Body of pancreas (tissue), 4 donors: ENCODE measurements at places on chromosomes 3 and 15. TPM values are rescaled to one million over a fixed set of nuclear protein-coding genes. Genes with fewer than 3 reads are reported as not detected.

DNA sequence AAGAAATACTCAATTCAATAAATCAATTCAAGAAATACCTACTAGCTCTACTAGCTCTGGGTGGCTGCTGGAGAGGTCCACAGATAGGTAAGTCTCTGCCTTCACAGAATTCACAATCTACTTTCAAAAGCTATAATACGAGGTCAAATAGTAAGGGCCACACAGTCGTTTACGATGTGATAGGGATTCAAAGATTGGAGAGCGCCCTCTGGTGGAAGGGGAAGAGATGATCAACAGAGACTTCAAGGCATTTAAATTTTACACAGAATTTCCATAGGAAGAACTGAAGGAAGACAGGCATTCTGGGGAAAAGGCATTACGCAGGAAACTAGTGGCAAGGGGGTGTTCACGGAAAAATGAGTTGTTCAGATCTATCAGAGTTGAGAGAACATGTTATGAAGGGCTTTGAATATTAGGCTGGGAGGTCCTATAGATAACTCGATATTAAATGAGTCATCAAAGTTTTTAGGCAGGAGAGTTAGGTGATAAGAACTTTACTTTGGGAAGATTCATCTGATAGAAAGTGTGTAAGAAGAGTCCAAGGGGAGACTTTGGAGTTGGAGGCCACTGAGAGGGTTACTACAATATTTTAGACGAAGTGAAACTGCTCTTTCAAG lies 128.8 kb downstream of the FRMD5 start:
- no peak overlapping the region for H3K4me3 ChIP-seq
- DNase-seq = peak; percentile 73
- H3K27me3 ChIP-seq = no peaks in the 10 kb centered on the region
- H3K27ac ChIP-seq = no peak overlapping the region
- no peaks in the 10 kb centered on the region for H3K36me3 ChIP-seq
- H3K4me1 ChIP-seq = no peaks in the 10 kb centered on the region

- H3K4me1 ChIP-seq = peaks cover 18% of the 10 kb centered on the region
- H3K4me3 ChIP-seq = no peak overlapping the region
- no peak overlapping the region for H3K27ac ChIP-seq
- no peak for DNase-seq
- H3K27me3 ChIP-seq = no peaks in the 10 kb centered on the region
Measured at GRCh38 chr3:37094636-37095035, 79.7 kb downstream of the LRRFIP2 start.

DNA sequence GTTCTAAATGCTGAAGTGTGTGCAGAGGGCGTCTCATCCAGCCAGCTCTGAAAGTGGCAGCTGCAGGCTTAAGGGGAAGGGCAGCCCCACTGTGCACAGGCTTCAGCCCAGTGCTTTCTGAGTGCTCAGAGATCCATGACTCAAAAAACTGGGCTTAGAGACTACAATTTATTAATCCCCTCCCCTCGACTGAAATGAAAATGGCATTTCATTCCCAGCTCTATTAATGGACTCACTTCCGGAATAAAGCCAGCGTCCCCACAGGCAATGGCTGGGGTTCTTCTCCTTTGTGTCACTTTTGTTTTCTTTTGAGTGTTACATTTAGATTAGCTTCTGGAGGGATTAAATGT lies 55.5 kb upstream of the PLXNA1 start:
- no peaks in the 10 kb centered on the region for H3K36me3 ChIP-seq
- H3K27ac ChIP-seq = no peak overlapping the region
- H3K4me1 ChIP-seq = peaks cover 7% of the 10 kb centered on the region
- no peak overlapping the region for H3K4me3 ChIP-seq

DNA sequence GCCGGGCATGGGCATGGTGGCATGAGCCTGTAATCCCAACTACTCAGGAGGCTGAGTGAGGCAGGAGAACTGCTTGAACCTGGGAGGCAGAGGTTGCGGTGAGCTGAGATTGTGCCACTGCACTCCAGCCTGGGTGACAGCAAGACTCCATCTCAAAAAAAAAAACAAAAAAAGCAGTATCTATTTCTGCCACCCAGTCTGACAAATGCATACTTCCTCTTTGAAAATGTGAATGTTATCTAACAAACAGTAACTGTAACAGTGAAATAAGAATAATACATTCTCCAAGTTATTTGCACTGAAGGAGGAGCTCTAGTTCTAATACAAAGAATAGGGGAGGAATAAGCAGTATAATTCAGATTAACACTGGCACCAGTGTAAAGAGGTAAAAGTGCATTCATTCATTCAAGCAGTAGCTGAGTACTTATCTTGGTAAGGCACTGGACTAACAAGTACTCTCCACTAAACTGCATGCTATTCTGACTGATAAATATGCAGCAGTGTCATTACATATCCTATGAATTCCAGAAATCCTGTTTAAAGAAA lies 12.9 kb downstream of the VPS13C start:
- H3K4me3 ChIP-seq = no peak overlapping the region
- H3K4me1 ChIP-seq = peaks cover 8% of the 10 kb centered on the region
- no peaks in the 10 kb centered on the region for H3K27me3 ChIP-seq
- no peak for DNase-seq

DNA sequence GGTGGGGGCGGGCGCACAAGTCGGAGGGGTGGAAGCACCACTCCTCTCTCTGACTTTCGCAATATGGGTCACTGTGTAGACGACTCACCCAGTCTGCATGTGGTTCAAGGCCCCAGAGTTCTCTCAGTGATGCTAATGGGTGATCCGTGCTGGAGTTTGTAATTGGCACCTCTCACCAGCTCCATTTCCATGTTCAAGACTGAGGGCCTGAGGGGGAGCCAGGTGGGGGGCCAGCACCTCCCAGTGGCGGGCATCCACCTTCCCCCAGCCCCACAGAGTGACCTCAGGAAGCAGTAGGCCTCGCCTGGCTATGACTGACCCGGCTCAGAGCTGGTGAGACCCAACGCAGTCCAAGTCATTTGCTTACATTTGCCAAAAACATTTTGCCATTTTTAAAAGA lies 230.0 kb upstream of the ST8SIA2 start:
- H3K4me1 ChIP-seq = peaks cover 10% of the 10 kb centered on the region
- no peak overlapping the region for H3K4me3 ChIP-seq
- DNase-seq = no peak
- H3K27ac ChIP-seq = no peak overlapping the region
- no peaks in the 10 kb centered on the region for H3K36me3 ChIP-seq

GRCh38 chr3:32467333-32468070 lies 35.1 kb downstream of the CMTM6 start:
- peak; percentile 83 for DNase-seq
- peak overlapping the region; percentile 13 for H3K4me3 ChIP-seq
- H3K4me1 ChIP-seq = peaks cover 40% of the 10 kb centered on the region

MB21D2 gene
- 1.8 TPM for total RNA-seq

ZNF620 gene
- total RNA-seq = 2.6 TPM

- H3K4me1 ChIP-seq = peaks cover 18% of the 10 kb centered on the region
- H3K27me3 ChIP-seq = no peaks in the 10 kb centered on the region
- no peak for DNase-seq
- no peaks in the 10 kb centered on the region for H3K36me3 ChIP-seq
- H3K4me3 ChIP-seq = no peak overlapping the region
Measured at GRCh38 chr3:32457971-32458471, 44.6 kb downstream of the CMTM6 start.

DNA sequence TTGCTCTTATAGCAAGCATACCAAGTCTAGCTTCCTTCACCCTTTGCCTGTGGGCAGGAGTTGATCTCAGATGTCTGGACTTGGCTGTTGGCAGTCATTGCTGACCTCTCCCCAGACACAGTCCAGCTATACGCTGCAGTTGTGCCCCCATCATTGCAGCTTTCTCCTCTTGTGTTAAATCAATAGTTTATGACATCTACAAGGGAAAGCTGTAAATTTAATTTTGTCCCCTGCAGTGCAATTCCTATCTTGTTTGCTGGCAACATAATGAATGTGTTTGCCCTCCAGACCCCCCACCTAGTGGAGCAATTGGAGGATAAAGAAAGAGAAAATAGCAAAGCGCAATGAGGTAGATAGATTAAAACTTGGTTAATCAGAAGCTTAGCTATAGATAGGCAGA lies 280.2 kb downstream of the LSAMP start:
- H3K4me3 ChIP-seq = no peak overlapping the region
- H3K27ac ChIP-seq = no peak overlapping the region
- no peaks in the 10 kb centered on the region for H3K36me3 ChIP-seq
- no peak for DNase-seq
- no peaks in the 10 kb centered on the region for H3K4me1 ChIP-seq
- no peaks in the 10 kb centered on the region for H3K27me3 ChIP-seq

DNA sequence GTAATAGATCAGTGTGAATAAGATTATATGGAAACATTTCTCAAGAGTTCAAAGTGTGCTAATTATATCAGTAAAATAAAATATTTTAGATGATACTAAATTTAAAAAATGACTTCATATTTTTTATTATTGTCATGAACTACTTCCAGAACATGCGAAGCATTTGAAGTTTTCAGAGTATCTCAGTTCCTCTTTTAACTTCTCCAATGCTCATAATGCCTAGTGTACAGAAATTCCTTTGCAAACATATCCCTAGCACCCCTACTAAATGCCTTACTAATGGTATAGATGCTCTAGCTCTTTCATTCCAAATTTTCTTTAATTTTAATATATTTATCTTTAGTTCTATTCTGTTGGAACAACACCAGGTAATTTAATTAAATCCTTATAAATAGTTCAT lies 580.4 kb downstream of the CADM2 start:
- H3K27me3 ChIP-seq = no peaks in the 10 kb centered on the region
- H3K36me3 ChIP-seq = no peaks in the 10 kb centered on the region
- no peak overlapping the region for H3K27ac ChIP-seq
- no peak overlapping the region for H3K4me3 ChIP-seq

DNA sequence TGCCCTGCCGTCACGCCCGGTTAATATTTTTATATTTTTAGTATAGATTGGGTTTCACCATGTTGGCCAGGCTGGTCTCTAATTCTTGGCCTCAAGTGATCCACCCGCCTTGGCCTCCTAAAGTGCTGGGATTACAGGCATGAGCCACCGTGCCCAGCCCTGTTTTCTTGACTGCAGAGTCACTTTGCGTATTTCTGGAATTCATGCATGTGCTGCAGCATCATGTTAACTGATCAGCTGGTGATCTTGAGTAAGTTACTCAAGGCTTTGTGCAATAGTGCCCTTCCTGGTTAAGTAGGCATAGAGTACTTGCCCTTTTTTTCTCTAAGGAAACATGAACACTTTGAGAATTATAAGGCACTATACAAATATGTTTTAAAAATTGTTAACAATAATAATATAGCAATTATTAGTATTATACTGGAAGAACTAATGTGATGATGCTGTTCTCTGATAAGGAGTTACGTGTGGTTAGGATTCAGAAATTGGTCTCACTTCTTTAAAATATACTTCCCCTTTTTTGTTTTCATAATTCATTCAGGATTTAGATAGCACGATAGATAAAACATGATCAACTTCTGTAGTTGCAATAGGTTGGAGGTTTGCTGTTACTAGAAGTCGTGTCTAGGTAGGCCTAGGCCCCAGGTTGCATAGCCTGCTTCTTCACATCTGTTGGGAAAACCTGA lies 33.6 kb downstream of the GPR171 start:
- H3K27me3 ChIP-seq = no peaks in the 10 kb centered on the region
- no peaks in the 10 kb centered on the region for H3K4me1 ChIP-seq
- H3K4me3 ChIP-seq = no peak overlapping the region

ATP13A5 gene
- total RNA-seq = not detected

PRR20G gene
- not detected for total RNA-seq

DNA sequence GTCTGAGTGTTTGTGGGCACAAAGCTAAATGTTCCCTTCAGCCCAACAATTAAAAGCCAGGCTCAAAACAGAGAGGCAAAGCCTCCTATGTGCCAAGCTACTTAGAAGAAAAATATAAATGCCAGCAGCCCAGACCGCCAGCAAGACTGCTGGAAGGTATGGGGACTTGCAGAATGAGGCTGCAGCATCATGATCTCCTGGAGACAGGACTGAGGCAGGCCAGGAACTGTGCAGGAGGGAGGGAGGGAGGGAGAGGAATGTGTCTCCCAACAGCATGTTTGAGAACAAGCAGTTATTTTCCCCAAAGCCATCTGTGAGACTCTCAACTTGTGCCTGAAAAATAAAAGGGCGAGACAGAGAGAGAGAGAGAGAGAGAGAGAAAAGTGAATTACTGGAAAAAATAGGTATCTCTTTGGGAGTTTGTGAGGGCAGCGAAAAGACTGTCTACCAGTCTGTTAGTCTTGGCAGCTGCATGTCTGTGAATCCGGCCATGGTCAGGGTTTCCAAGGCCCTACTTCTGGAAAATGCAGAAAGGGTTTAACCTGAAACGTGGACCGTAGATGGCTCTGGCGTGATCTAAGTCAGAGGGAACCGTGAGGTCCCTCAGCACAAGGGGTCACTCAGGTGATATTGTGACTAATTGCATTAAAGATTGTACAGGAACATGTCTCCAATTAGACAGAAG lies 139.7 kb upstream of the COL8A1 start:
- no peak overlapping the region for H3K27ac ChIP-seq
- no peaks in the 10 kb centered on the region for H3K4me1 ChIP-seq
- no peaks in the 10 kb centered on the region for H3K36me3 ChIP-seq

- H3K36me3 ChIP-seq = no peaks in the 10 kb centered on the region
- H3K4me1 ChIP-seq = peaks cover 36% of the 10 kb centered on the region
- H3K27me3 ChIP-seq = no peaks in the 10 kb centered on the region
- no peak for DNase-seq
Measured at GRCh38 chr3:43211681-43212080, 74.7 kb upstream of the SNRK start.

GOLGA8Q gene
- total RNA-seq = 0.26 TPM
